ENCODE measurements at places on chromosomes 2 and 18. TPM values are rescaled to one million over a fixed set of nuclear protein-coding genes. Genes with fewer than 3 reads are reported as not detected.

Gene HRH4
- total RNA-seq = under 0.01 TPM

Gene RBM44
- 0.37 TPM for total RNA-seq

Gene SLC9A4
- not detected for total RNA-seq

Gene POTEJ
- not detected for total RNA-seq

Gene CRYGC
- total RNA-seq = not detected

Gene CNRIP1
- 40.1 TPM for total RNA-seq

Gene GPBAR1
- 0.20 TPM for total RNA-seq

Gene PREPL
- 37.1 TPM for total RNA-seq

Gene CEP76
- total RNA-seq = 9.8 TPM
